ENCODE measurements at places on chromosomes 1 and 21.

GRCh38 chr1:30904191-30904961 is 4.2 kb downstream of the SDC3 start:
- DNase-seq, result no peak

GRCh38 chr1:116318897-116319296 is 54.1 kb upstream of the ATP1A1 start:
- no peak for DNase-seq

GRCh38 chr1:235657269-235657668 is 7.7 kb upstream of the GNG4 start:
- no peak for DNase-seq

- no peak for DNase-seq
Measured at GRCh38 chr1:3717041-3717714, 35.1 kb upstream of the CCDC27 start.

DNA sequence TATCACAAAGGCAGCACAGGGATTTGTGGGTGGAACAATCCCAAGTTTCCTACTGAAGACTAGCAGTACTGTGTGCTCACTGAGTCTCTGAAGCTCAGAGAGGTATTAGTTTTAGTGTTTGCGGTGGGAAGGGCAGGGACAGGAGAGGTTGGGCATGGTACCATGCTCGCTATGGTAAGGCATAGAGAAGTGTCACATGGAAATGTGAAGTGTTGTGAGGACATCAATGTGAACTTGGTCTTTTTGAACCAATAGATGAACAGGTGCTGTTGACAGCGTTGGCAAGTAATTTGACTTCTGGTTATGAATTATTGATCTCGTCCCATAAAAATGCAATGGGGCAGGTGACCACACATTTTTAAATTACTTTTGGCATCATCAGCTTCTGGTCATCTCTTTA is 55.8 kb upstream of the ADAMTS1 start:
- no peak for DNase-seq

GRCh38 chr1:233735847-233736246 is 121.9 kb downstream of the KCNK1 start:
- no peak for DNase-seq

- DNase-seq, result no peak
Measured at GRCh38 chr1:182059936-182060335, 1.6 kb downstream of the ZNF648 start.

DNA sequence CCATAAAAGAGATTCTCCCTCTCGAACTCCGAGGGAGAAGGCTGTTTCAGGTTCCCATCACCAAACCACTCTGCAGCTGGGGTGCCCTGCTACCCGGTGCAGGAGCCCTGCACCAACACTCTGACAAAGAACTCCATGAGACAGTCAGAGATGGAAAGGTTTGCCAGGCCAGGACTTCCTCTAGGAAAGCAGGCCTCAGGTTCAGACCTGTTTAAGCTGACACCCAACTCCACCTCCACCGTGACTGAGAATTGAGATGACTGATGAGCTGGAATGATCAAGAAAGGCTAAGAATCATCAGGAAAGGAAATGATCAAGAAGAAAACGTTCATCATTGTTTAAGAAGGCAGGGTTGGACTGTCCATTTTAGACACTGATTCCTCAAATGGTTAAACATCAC is 46.2 kb upstream of the KCNE1 start:
- no peak for DNase-seq

DNA sequence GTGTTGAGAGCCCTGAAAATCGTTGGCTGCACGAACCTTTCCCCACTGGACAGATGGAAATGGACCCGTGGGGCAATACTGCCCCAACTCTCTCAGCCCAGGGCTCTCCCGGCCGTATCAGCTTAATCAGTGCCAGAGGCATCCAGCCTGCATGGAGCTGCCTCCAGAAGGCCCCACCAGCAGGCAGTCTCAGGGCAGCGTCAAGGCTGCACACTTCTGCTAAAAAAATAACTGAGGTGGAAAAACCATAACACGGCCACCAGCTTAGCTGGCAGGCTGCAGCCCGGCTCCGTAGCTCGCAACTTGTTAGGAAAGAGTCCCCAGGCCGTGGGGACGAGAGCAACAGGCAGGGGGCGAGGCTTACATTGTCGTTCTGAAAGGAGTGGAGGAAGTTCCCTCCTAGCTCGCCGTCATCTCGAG is 27.9 kb downstream of the MRPL37 start:
- no peak for DNase-seq

GRCh38 chr1:205434738-205435137 is 12.9 kb upstream of the LEMD1 start:
- no peak for DNase-seq

DNA sequence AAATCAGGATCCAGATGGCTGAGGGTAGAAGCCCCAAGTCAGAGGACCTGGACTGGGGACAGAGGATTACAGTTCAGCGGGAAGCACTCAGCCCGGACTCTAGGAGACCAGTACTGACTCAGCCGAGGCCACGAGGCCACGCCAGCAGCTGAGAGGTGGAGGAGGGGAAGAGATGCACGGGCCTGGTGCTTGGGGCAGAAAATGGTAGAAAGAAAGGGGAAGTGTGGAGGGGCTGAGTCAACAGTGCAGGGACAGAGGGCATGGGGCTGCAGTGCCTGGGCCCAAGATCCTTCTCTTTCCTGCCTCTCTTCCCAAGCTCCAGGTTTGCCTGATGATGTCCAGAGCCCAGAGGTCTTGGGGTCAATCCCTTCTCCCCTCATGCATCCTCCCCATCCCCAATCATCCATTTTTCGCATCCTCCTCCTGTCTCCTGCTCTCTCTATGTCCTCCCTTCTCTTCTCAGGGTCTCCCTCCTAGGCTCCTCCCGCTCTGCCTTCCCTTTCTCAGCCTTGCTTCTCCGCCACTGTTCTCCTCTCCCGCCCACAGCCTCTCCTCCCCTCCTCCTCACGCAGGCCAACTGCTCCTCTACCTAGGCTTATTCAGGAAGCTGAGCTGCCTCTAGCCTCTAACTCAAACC is 7.7 kb downstream of the ARHGEF2 start:
- DNase-seq, result no peak

DNA sequence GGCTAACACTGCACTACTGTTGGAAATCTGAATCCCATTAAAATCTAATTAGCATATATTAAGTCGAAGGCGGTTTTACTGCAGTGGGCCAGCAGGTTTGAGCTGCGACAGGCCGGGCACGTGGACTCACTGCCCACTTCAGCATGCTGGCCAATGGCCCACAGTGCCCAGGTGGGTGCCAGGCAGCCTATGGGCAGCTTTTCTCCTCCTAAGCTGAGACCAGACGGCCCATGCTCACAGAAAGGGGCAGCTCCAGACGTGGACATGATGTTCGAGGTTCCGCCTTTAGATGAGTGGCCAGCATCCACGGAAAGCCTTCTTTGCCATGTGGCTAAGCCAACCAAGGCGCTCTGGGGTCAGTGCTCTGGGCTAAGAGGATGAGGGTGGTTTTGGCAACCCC is 89.8 kb upstream of the KLHDC7A start:
- no peak for DNase-seq

DNA sequence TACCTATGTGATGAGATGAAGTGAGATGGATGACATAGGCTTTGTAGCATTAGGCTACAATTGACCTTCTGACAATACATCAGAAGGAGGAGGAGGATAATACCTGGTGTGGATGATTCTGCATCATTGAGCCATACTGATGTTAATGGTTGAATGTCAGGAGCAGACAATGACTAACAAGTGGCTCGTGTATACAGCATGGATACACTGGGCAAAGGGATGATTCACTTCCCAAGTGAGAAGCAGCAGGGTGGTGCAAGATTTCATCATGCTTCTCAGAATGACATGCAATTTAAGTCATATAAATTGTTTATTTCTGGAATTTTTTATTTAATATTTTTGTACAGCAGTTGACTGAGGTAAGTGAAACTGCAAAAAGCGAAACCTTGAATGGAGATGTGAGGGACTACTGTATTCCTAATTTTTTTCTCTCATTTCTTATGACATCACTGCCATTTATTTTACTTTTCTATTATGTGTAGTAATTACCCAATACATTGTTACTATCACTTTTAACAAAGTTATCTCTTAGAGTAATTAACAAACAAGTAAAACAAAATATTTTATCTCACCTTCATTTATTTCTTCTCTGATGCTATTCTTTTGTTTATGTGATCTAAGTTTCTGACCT is 34.4 kb upstream of the COP1 start:
- DNase-seq, result no peak

DNA sequence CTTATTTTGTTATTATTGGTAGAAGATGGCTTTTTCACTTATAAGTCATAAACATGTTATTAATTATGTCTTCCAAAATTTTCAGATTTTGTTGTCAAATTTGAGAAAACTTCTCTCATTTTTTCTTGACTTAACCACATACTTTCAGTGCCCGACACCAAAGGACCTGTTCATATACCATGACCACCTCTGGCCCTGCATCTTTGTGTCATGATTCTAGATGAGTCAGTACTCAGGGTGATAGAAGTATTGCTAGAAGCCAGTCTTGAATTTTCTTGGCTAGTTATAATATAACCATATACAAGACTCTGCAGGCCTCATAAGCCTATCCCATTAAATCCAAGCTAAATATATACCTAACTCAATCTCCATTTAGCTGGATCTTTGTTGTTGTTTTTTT is 35.4 kb upstream of the DPH5 start:
- no peak for DNase-seq

DNA sequence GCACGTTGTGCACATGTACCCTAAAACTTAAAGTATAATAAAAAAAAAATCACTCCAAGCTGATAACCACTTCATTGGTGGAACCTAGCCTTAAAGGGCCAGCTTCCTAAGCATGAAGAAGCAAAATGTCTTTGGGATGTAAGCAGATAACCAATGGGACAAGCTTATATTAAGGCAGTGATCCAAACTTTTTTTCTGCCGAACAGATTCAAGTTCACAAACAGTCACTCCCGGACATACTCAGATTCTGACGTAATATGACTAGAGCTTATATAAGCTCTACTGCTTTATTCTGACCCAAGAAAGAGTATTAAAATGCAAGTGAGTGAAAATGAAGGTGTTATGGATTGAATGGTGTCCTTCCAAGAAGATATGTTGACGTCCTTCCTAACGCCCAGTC is 44.9 kb upstream of the HIVEP3 start:
- DNase-seq, result no peak

DNA sequence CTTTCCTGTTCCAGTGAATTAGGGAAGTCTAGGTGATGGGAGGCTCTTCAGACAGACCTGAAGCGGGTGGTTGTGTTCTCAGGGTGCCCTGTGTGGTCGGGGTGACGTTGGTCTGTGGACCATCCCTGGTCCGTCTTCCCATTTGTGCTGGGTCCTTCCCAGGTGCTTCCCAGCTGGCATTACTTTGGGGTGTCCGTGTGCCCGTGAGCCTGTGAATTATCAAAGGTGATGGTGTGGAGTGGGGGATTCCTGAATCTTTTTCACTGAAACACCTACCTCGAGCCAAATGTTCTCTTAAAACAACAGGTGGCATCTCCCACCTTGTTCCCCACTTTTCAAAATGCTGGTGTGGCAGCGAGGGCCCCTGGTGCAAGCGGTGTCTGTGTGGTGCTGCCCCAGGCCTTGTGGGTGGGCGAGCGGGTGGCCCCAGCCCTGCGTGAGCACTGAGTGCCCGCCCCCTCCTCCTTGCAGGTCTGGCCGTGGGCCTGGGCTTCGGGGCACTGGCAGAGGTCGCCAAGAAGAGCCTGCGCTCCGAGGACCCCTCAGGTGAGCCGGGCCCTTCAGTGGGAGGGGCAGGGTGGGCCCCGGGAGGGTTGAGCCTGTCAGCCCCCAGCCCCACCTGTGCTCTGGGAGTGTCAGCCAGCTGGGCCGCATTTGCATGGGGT is 37.0 kb downstream of the COQ8A start:
- no peak for DNase-seq

- no peak for DNase-seq
Measured at GRCh38 chr1:86714561-86715244, 10.3 kb downstream of the SH3GLB1 start.

DNA sequence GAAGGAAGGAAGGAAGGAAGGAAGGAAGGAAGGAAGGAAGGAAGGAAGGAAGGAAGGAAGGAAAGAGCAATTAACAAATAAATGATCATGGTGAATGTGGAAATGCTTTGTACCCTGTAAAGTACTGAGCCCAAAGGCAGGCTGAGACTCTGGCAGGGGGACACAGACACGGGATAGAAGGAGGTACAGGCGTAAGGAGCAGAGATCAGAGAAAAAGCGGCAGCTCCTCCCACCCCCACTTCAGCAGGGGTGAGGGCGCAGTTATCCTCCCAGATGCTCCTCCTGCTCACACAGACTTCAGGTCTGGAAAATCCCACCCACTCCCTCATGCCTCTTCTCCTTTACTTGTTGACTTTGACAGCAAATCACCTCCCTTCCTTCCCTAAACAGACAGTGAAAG is 464.5 kb downstream of the MATN1 start:
- no peak for DNase-seq

GRCh38 chr1:31013187-31013864 is 52.2 kb downstream of the PUM1 start:
- no peak for DNase-seq

GRCh38 chr1:9345922-9346321 is 53.2 kb downstream of the SPSB1 start:
- DNase-seq, result no peak

DNA sequence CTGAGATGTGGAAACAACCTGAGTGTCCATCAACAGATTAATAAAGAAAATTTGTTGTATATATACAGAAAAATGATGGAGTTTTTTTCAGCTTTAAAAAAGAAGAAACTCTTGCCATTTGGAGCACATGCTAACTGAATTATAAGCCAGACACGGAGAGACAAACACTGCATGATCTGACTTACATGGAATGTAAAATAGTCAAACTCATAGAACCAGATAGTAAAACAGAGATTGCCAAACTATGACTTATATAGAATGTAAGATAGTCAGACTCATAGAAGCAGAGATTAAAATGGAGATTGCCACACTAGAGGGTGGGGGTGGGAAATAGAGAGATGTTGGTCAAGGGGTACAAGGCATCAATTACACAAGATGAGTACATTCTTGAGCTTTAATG is 1786.6 kb downstream of the PLA2G4A start:
- DNase-seq, result no peak

- DNase-seq, result no peak
Measured at GRCh38 chr1:27960762-27961645, 1.2 kb downstream of the XKR8 start.

- DNase-seq, result no peak
Measured at GRCh38 chr1:175839779-175840669, 96.6 kb upstream of the TNR start.

- DNase-seq, result no peak
Measured at GRCh38 chr1:228940526-228940925, 205.2 kb downstream of the RHOU start.

GRCh38 chr1:186848509-186849130 is 19.9 kb downstream of the PLA2G4A start:
- no peak for DNase-seq

Data from neural crest cell (in vitro differentiated cells).